ENCODE measurements at places on chromosomes 1 and 21.

DNA sequence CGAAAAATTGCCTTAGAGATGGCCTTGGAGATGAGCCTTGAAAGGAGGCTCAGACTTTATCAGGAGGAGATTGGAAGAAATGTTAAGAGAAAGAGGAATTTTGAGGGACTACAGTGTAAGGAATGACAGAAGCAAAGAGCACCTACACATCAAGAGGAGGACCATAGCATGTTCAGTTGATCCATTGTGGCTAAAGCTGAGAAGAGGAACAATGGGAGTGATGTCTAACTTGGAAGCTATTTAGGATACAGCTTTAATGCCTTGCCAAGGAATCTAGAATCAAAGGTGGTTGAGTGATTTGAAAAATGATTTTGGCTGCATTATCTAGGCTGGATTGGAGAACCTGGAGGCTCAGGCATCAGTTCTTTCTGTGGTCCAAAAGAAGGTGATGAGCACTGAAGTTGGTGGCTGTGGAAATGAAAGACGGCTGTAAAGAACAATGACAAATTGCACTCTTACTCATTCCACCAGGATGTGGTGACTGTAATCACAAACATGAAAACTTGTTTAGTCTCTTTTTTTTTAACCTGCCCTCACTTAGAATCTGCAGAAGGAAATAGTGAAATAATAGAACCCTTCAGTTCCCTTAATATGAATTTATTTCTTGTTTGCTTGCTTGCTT lies 11.3 kb downstream of the FAM20B start:
- no peak for DNase-seq

- no peak for DNase-seq
Observed at GRCh38 chr1:17865912-17866739, 111.0 kb downstream of the ACTL8 start.

GRCh38 chr1:238329671-238330070 lies 438.9 kb upstream of the ZP4 start:
- DNase-seq: no peak

DNA sequence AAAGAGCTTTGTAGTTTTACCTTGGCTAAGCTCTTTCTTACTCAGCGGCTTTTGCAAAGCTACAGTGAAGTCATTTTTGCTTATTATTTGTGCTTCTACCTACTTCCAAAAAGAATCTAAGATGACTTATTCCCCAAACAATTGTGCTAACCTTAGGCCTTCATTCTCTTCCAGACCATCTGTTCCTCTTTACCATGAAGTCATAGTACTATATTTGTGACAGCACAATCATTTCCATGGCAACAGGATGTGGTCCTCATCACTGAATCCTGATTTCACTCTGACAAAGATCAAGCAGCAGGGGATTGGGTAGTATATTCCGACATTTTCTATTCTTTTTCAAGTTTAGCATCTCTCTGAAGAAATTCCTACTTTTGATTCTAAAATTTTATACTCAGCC lies 24.8 kb upstream of the NMNAT2 start:
- DNase-seq: no peak

DNA sequence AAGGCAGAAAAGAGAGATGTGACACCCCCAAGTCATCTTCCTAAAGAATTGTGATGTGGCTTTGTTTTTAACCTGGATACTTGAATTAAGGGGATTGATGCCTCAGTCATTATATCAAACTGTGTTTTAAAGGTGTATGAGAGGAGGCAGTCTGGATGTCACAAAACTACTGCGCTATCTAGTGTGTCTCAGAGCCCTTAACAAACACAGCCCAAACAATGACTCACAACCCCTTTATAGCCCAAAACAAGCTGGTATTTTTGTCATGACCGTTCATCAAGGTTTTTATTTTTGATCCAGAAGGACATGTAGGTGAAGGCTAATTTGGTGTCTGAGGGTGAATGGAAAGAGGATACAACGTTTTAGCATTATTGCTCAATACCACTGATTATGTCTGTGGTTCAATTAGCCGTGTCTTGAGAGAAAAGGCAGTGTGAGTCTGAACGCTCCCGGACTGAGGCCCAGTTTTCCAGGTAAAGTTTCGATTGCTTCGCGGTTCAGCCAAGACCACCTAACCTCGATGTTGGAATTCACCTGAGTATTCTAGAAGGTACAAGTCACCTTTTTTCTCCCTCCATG lies 71.6 kb downstream of the SGIP1 start:
- DNase-seq: no peak
